ENCODE measurements at places on chromosomes 1 and 21.

- no peak for DNase-seq
Measured at GRCh38 chr1:7378346-7379130, 392.6 kb upstream of the VAMP3 start.

DNA sequence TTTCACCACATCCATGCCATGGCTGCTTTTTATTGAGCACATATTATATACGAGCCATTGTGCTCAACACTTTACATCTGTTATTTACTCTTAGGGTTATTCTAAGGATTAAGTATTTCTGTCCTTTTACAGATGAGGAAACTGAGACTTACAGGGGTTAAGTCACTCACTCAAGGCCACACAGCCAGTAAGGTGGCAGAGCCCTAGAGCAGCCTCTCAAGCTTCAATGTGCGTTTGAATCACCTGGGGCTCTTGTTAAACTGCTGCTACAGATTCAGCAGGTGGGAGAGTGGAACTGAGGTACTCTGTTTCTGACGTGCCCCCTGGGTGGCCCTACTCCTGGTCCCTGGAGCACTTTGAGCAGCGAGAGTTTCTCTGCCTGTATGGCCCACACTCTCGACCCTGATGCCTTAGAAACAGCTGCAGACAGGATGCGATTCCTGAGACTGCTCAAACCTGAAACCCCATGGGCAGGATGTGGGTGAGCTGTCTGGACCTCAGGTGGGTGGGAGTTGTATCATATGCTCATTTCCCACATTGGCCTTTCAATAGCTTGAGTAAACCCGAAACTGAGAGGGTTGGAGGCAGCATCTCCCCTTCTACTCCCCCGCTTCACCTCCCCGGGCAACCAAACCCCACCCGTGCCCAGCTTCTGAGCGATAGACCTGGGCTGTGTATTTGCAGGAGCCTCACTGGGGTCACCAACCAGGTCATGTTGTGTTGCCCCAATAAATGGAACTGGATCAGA, 59.3 kb downstream of the MAN1C1 start:
- DNase-seq = no peak

DNA sequence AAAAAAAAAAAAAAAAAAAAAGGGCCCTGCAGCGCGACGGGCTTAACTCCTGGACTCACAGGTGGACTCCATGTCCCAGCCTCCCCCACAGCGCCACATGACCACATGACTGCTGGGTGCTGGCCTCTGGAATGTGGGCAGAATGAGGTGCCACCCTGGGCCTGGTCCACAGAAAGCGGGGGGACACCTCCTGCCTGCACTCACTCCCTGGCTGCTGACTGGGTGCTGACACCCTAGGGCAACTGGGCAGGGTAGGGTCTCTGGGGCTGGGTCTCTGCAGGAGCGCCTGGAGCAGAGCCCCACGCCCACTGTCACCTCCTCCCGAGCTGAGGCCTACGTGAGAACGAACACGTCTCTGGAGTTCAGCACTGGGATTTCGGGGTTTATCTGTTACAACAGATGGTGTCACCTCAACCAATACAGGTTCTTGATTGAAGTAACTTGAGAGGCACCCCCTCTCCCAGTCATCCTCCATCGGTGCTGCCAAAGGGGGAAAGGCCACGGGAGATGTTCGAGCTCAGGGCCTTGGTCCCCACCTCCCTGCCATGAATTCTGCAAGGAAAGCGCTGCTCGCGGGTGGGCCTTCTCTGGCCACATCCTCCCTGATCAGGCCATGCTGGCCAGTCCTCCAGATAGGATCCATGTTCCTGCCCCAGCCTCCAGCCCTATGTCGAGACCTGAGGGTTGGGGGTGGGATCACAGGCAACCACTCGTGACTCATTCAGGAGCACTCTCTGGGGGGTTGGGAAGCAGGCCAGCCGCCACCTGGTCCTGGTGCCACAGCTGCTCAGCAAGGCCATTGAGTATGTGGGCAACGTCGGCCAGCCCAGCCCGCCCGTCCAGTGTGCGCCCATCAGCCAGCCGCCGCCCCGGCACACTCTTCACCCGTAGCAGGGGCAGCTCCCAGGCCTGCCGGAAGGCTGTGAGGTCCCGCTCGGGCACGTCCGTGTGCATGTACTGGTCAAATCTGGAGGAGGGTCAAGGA, 5.4 kb downstream of the CPLANE2 start:
- DNase-seq = no peak

DNA sequence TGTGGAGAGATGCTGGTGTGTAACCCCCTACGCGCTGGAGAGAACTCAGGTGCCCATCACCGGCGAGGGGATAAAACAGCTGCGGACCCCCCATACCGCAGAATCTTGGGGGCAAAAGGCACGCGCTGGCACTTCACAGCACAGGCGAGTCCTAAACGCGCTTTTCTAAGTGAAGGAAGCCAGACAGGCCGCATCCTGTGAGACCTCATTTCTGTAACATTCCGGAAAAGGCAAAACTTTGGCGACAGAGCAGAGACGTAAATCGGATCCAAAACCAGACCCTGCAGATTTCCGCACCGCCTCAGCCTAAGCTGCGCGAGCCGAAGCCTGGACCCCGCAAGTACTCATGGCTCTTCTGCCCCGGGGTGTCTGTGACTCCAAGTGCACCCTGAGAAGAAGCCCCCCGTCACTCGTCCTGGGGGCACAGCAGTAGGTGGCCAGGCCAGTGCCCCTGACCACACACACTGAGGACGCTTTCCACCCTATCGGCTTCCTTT, 60.9 kb downstream of the SLX9 start:
- DNase-seq = no peak

GRCh38 chr21:16195538-16195910, 465.7 kb downstream of the USP25 start:
- no peak for DNase-seq

DNA sequence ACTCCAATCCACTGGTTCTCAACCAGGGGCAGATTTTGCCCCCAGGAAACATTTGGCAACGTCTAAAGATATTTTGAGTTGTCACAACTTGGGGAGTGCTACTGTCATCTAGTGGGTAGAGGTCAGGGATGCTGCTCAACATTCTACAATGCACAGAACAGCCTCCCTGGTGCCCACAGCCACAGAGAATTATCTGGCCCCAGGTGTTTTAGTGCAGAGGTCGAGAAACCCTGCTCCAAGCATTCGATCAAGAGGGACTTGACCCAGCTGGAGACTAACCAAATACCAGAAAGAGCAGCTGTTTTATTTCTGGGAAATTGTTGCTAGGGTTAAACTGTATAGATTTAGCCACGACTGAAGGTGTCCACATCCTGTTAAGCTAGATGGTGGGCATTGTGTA, 19.2 kb downstream of the CD247 start:
- DNase-seq = no peak

DNA sequence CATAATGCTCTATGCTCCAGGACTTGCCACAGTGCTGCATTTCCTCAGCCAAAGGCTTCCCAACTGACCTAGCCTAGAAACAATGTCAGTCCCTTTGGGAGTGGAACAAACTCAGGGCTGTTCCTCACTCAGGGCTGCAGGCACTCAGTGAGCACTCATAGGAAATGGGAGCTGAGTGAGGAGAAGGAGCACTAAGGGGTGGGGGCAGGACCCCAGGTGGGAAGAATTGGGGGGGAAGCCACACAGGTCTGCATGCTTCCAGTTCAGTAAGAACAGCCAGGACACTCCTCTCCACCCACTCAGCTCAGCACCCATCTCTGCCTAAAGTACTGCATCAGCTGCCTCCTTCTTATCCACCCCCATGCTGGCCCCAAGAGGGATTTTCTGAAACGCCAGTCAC, 7.3 kb upstream of the SLC5A9 start:
- DNase-seq = no peak

GRCh38 chr1:1624443-1625403, 7.2 kb upstream of the MMP23B start:
- DNase-seq = no peak

- DNase-seq = peak; percentile 39
Measured at GRCh38 chr1:147509786-147510395, 31.4 kb upstream of the BCL9 start.

DNA sequence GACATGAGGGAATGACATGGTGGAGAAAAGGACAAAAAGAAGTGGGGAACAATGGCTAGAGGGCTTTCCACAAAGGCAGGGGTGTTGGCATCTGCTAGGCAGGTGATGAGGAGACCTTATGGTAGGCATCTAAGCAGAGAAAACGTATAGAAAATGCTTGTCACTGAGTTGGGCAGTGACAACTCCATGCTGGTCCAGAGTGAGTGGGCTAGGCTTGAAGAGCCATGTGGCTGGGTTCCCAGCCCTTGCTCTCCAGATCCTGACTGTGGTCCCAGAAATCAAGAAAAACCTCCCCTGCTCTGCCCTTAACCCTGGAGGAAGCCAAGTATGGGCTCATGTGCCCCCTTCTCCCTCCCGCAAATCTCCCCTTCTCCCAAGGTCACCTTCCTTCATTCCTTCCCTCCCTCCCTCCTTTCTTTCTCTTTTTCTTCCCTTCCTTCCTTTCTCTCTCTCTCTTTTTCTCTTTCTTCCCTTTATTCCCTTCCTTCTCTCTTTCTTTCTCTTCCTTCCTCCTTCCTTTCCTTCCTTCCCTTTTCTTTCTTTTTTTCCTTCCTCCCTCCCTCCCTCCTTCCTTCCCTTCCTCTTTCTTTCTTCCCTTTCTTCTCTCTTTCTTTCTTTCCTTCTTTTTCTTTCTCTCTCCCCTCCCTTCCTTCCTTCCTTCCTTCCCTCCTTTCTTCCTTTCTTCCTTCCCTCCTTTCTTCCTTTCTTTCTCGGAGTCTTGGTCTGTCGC, 102.8 kb downstream of the NAV1 start:
- no peak for DNase-seq

DNA sequence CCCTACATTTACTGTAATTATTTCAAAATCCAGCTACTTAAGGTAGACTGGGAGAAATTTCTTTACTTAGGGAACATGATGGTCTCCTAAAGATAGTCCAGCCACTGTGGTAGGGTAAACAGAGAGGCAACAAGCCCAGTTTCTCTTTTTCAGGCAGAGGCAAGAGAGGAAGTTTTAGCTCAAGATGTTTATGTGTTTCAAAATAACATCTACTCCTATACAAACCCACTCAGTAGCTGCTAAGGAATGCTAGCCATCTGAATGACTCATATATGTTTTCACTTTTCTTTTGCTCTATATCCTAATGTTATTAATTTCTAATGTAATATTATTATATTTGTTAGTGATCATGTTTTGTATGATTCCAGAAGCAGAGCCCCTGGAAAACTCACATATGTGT, 856.6 kb downstream of the PLA2G4A start:
- DNase-seq = no peak

GRCh38 chr1:82317671-82318070, 516.9 kb downstream of the ADGRL2 start:
- DNase-seq = no peak

DNA sequence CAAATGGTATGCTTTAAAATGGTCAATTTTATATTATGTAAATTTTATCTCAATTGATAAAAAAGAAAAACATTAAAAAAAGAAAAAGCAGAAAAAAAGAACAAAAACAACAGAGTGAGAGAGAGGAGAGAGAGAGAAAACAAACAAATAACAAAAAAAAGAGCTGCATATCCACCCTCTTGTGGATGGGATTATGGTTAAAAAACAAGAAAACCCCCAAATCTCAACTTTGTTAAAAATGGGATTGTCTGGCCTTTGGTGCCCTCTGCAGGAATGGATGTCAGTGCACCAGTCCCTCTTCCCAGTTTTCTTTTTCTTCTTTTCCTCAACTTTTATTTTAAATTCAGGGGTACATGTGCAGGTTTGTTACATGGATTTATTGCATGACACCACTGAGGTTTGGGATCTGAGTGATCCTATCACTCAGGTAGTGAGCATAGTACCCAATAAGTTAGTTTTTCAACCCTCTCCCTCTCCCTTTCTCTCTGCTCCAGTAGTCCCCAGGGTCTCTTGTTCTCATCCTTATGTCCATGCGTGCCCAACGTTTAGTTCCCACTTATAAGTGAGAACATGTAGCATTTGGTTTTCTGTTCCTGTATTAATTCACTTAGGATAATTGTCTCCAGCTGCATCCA, 28.1 kb downstream of the RNF187 start:
- peak; percentile 46 for DNase-seq

DNA sequence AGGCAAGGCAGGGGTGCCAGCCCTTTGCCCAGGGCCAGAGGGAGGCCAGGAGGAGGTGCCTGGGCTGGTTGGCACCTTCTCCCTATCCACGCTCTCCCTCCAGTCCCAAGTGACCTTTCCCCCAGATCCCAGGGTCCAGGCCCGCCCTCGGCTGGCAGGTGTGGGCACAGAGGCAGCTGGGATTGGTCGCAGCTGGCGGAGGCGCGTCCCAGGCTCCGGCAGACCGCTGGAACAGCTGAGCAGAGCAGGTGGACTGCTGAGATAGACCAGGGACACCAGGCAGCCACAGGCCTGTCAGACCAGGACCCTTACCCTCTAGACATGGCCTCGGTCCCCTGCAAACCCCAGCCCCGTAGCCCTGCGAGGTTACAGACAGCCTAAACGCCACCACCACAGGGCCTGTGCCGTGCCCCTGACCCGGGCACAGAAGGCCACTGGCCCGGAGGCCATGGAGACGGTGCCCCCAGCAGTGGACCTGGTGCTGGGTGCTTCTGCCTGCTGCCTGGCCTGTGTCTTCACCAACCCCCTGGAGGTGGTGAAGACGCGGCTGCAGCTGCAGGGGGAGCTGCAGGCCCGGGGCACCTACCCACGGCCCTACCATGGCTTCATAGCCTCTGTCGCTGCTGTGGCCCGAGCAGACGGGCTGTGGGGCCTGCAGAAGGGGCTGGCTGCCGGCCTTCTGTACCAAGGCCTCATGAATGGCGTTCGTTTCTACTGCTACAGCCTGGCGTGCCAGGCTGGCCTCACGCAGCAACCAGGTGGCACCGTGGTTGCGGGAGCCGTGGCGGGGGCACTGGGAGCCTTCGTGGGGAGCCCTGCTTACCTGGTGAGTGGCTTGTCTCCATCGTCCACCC, at the start of gene SLC25A34:
SLC25A34 (plus strand) TSS at position 221 of the 854 bp plus-strand sequence; CDS start at position 449, 228 bp downstream.
- peak; percentile 43 for DNase-seq

- DNase-seq = no peak
Measured at GRCh38 chr1:212686591-212686990, 13.0 kb downstream of the BATF3 start.

- no peak for DNase-seq
Measured at GRCh38 chr21:36883532-36884486, 82.7 kb downstream of the HLCS start.

DNA sequence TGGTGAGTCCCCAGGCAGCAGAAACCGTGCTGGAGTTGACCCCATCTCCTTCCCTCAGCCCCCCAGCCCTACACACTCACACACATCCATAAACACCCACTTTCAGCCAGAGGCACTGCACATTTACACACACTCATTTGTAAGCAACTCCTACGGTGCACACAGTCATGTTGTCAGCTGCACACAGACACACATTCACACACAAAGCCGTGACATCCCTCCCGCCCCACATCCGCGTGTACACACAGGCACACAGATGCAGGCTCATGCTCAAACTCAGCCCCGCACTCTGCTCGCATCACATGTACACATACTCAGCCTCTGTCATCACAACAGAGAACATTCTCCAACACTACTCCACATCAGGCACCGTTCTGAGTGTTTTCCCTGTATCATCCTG, 47.6 kb downstream of the LACTBL1 start:
- no peak for DNase-seq

DNA sequence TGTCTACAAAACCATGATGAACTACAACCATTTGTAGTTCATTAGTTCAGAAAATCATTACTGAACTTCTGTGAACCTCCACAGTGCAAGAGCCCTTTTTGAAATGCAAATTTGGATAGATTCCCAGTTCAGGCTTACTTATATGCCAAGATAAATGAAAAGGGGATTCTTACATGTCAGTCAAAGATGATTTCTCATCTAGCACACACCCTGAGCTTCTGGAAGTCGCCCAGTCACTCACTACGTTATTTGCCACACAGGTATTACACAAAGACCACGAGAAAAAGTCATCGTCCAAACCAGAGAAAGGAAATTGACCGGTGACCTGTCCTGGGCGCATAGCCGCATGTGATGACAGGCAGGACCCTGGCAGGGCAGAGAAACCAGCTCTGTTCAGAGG, 41.8 kb downstream of the ETS2 start:
- DNase-seq = no peak
